ENCODE measurements at places on chromosomes 11 and 22.

DNA sequence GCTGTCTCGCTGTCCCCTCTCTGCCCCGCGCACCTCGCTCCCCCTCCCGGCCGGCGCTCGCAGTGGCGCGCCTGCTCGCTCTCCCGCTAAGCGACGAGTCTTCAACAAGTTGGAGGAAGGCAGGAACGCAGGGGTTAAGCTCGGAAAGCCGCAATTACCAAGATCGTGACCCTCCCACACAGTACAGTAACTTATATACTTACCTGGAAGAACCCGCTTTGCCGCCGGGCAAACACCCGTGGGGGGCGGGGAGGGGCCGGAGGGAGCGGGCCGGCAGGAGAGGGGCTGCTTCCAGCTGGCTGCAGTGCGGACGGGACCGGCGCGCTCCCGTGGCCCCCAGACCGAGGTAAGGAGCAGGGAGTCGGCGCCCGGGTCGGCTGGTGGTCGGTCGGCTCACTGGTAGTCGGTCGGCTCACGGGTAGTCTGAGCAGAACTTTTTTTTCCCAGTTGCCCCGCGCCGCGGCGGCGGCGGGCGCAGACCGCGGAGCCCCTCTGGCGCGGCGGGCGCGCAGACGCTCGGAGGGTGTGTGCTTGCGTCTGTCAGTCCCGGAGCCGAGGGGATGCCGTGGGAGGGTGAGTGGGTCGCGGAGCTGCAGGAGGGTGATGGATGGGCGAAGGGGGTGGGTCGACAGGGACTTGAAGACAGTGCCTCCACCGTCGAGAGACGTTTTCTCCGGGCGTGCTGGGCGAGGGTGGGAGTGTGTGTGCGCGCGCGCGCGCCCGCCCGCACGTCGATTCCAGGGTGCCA lies 101.2 kb upstream of the HSD17B12 start:
- H3K27ac ChIP-seq, result no peak overlapping the region
- H3K4me1 ChIP-seq, result peaks cover 37% of the 10 kb centered on the region
- H3K27me3 ChIP-seq, result peaks cover 82% of the 10 kb centered on the region

GRCh38 chr11:27381238-27381666 lies 18.2 kb upstream of the CCDC34 start:
- H3K27ac ChIP-seq, result no peak overlapping the region
- no peaks in the 10 kb centered on the region for H3K27me3 ChIP-seq
- peaks cover 30% of the 10 kb centered on the region for H3K36me3 ChIP-seq
- no peak overlapping the region for H3K4me3 ChIP-seq
- no peak for DNase-seq

GRCh38 chr11:64181506-64182411 lies 4.2 kb upstream of the STIP1 start:
- H3K4me1 ChIP-seq, result peaks cover 22% of the 10 kb centered on the region
- DNase-seq, result peak; percentile 87
- H3K4me3 ChIP-seq, result peak overlapping the region; percentile 36
- no peaks in the 10 kb centered on the region for H3K27me3 ChIP-seq

DNA sequence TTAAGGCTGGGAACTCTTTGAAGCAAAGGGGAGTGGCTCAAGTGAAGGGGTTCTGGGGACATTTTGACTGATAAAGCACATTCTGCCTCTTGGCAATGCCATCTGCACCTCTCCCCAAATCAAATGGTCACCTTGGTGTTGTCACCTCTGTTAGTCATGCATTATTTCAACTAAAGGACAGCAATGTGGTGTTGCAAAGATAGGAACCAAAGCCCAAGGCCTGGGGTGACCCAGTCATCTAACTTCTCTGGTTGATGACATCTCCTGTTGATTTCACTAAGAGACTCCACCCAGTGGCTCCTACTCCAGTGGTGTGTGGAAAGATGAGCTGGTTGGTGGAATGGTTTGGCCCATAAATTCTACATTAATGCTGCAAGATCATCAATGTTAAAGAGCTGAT lies 7.8 kb upstream of the MS4A1 start:
- no peak overlapping the region for H3K27ac ChIP-seq
- DNase-seq, result no peak
- no peaks in the 10 kb centered on the region for H3K4me1 ChIP-seq
- no peak overlapping the region for H3K4me3 ChIP-seq
- no peaks in the 10 kb centered on the region for H3K36me3 ChIP-seq

- no peak overlapping the region for H3K27ac ChIP-seq
- peaks cover 11% of the 10 kb centered on the region for H3K27me3 ChIP-seq
- H3K36me3 ChIP-seq, result no peaks in the 10 kb centered on the region
- no peak overlapping the region for H3K4me3 ChIP-seq
- DNase-seq, result no peak
- H3K4me1 ChIP-seq, result no peaks in the 10 kb centered on the region
Measured at GRCh38 chr22:32177221-32177765, 18.2 kb upstream of the C22orf42 start.

DNA sequence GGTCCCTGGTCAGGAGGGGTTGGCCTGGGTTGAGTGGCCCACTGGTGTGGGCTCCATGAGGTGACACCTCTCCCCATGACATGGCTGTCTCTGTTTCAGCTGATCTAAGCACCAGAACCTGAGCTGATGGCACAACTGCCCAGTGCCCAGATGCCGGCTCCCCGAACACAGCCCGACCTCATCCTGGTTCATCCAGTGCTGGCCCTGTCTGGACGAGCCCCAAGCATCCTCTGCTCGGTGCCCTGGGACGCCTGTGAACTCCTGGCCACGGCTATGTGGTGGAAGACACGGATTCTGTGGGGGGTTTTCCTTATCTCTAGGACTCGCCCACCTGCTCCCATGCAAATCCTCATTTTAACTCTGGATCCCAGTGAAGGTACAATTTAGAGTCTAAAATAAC lies 389.2 kb downstream of the SHANK2 start:
- H3K27me3 ChIP-seq, result no peaks in the 10 kb centered on the region
- DNase-seq, result no peak

GRCh38 chr11:120928627-120929026 lies 95.3 kb upstream of the TBCEL start:
- H3K36me3 ChIP-seq, result no peaks in the 10 kb centered on the region
- DNase-seq, result no peak
- H3K4me3 ChIP-seq, result no peak overlapping the region
- H3K4me1 ChIP-seq, result no peaks in the 10 kb centered on the region
- H3K27ac ChIP-seq, result no peak overlapping the region
- no peaks in the 10 kb centered on the region for H3K27me3 ChIP-seq

- no peak for DNase-seq
- peaks cover 7% of the 10 kb centered on the region for H3K36me3 ChIP-seq
- H3K4me3 ChIP-seq, result no peak overlapping the region
- H3K27me3 ChIP-seq, result no peaks in the 10 kb centered on the region
- peak overlapping the region; percentile 52 for H3K27ac ChIP-seq
Measured at GRCh38 chr22:20783300-20783673, 9.4 kb downstream of the SERPIND1 start.

GRCh38 chr22:23058063-23058462 lies 12.3 kb upstream of the GNAZ start:
- no peak overlapping the region for H3K4me3 ChIP-seq
- H3K36me3 ChIP-seq, result no peaks in the 10 kb centered on the region
- no peak overlapping the region for H3K27ac ChIP-seq
- H3K27me3 ChIP-seq, result peaks cover 2% of the 10 kb centered on the region

GRCh38 chr11:118652681-118653181 lies 26.7 kb downstream of the TREH start:
- H3K27me3 ChIP-seq, result no peaks in the 10 kb centered on the region
- no peak overlapping the region for H3K4me3 ChIP-seq
- no peak overlapping the region for H3K27ac ChIP-seq
- no peaks in the 10 kb centered on the region for H3K4me1 ChIP-seq

GRCh38 chr11:125331357-125332035 lies 164.6 kb downstream of the FEZ1 start:
- H3K27me3 ChIP-seq, result no peaks in the 10 kb centered on the region
- H3K36me3 ChIP-seq, result no peaks in the 10 kb centered on the region
- H3K4me3 ChIP-seq, result no peak overlapping the region
- DNase-seq, result no peak
- H3K27ac ChIP-seq, result no peak overlapping the region

DNA sequence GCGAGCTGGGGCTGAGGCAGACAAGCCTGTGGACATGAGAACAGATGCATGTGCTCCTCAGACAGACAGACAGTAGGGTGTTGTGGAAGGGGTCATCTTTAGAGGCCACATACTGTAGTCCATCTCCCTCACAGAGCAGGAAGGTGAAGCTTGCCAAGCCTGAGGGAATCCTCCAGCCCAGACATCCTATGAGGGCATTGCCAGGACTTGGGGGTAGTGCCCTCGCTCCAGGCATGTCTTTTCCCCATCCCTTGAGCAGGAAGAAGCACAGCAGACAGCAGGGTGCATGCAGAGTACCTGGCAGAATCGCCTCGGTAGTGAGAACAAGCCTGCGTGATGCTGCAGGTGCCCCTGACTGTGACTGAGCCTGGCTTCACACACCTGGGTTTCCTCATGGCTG lies 66.5 kb upstream of the CLDN5 start:
- H3K27ac ChIP-seq, result no peak overlapping the region
- peaks cover 3% of the 10 kb centered on the region for H3K27me3 ChIP-seq
- H3K36me3 ChIP-seq, result no peaks in the 10 kb centered on the region
- no peaks in the 10 kb centered on the region for H3K4me1 ChIP-seq
- no peak for DNase-seq

- H3K4me1 ChIP-seq, result peaks cover 23% of the 10 kb centered on the region
- no peak overlapping the region for H3K4me3 ChIP-seq
- no peak overlapping the region for H3K27ac ChIP-seq
- no peaks in the 10 kb centered on the region for H3K27me3 ChIP-seq
- H3K36me3 ChIP-seq, result no peaks in the 10 kb centered on the region
Measured at GRCh38 chr22:19801340-19802000, 40.9 kb downstream of the TBX1 start.

GRCh38 chr11:134224710-134225664 lies 516 bp downstream of the VPS26B start:
- H3K27ac ChIP-seq, result peak overlapping the region; percentile 85
- no peak for DNase-seq
- H3K4me3 ChIP-seq, result peak overlapping the region; percentile 100
- H3K36me3 ChIP-seq, result peaks cover 5% of the 10 kb centered on the region
- H3K27me3 ChIP-seq, result no peaks in the 10 kb centered on the region

GRCh38 chr11:65867284-65868071 lies 5.1 kb downstream of the EFEMP2 start:
- no peaks in the 10 kb centered on the region for H3K27me3 ChIP-seq
- DNase-seq, result no peak
- H3K27ac ChIP-seq, result no peak overlapping the region

DNA sequence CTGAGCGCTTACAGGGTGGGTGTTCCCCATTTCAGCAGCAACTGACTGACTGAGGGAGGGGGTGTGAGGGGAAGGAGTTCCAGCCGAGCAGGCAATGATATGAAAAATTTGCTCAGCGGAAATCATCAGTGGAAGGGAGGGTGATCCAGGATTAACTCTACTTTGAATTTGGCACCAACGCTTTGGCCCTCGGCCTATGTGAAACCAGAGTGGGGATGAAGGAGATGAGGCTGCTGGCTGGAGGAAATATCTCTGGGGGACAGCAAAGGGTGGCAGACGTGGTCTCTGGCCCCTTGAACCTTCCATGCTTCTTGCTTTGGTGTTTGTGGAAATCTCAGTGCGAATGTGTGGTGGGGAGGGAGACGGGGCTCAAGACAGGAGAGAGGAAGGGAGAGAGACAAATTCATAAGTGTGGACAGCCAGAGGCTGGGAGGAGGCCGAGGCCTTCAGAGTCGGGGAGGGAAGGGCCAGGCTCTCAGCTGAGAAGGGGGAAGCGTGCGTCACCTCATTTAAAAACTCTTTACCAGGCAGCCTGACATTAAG lies 83.6 kb downstream of the FDX1 start:
- no peaks in the 10 kb centered on the region for H3K36me3 ChIP-seq
- H3K27ac ChIP-seq, result no peak overlapping the region
- DNase-seq, result no peak

DNA sequence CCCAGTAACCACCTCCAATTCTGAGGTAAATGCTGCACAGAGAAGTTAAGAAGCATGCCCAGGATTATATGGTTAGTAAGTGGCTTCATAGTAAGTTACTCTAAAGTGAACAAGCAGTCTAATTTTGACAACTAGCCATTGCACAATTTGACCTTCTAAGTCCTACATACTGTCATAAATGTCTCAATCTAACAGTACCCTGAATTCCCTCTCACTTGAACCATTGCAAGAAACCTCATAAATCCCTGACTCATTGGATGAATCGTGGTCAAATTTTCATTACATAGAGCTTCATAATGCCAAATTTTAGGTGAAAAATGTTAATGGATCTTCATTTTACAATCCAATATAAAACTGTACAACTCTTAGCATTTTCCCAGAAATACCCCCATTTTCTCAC lies 217.3 kb upstream of the GRIA4 start:
- H3K4me3 ChIP-seq, result no peak overlapping the region
- no peaks in the 10 kb centered on the region for H3K27me3 ChIP-seq
- H3K4me1 ChIP-seq, result no peaks in the 10 kb centered on the region
- no peak overlapping the region for H3K27ac ChIP-seq
- H3K36me3 ChIP-seq, result no peaks in the 10 kb centered on the region
- DNase-seq, result peak; percentile 4

DNA sequence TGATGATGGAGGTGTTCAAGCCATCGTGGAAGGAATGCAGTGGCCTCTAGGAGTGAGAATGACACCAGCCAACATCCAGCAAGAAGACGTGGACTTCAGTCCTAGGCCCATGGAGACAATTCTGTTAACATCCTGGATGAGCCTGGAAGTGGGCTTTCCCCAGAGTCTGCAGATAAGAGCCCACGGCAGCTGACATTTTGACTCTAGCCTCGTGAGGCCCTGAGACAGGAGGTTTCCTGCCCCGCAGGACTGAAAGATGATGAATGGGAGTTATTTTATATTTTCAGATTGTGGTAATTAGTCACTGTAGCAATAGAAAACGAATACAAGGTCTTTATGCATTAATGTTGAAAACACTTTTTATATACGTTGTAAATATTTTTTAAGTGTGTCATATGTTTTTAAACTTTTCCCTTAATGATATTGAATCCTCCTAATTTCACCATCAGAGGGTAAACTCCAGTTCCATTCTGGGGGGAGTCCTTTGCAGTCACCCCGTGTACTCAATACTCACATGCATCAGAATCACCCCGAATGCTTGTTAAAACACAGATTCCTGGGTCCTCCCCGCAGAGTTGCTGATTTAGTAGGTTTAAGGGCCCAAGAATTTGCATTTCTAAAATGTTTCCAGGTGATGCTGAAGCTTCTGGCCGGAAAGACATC lies 570 bp upstream of the TPCN2 start:
- H3K36me3 ChIP-seq, result no peaks in the 10 kb centered on the region
- DNase-seq, result no peak
- peak overlapping the region; percentile 72 for H3K27ac ChIP-seq
